ENCODE measurements at places on chromosomes 3 and 15.

DNA sequence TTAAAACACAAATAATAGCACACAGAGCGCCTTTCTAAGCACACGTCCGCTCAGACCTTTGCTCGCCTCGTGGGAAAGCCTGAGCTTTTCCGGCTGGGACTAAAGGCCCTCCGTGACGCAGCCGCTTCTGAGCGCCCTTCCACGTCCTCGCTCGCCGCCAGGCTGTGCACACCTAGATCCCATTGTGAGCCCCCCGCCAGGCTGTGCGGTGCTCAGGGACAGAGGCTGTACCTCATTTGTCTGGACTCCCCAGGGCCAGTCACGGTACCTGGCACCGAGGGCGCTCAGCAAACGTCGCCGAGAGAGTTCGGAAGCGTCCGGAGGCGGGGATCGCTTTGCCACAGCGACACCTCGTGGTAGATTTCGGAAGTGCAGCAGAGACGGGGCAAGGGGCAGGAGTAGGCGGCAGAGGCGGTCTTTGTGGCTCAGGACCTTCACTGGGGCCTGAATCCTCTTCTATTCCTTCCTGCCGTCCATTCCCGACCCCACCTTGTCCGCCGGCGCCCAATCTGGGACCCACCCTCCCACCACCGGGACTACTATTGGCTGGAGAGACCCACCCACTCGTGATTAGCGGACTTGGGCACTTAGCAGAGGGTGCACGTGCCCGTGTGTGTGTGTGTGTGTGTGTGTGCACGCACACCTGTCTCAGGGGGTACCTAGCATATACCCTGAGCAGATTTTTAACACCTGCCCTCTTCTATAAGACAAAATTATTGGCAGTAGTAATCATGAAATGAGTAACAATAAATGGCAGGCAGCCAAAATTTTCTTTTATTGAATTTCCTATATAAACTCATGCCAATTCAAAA is 65.6 kb downstream of the RHCG start:
- peak; percentile 82 for DNase-seq

DNA sequence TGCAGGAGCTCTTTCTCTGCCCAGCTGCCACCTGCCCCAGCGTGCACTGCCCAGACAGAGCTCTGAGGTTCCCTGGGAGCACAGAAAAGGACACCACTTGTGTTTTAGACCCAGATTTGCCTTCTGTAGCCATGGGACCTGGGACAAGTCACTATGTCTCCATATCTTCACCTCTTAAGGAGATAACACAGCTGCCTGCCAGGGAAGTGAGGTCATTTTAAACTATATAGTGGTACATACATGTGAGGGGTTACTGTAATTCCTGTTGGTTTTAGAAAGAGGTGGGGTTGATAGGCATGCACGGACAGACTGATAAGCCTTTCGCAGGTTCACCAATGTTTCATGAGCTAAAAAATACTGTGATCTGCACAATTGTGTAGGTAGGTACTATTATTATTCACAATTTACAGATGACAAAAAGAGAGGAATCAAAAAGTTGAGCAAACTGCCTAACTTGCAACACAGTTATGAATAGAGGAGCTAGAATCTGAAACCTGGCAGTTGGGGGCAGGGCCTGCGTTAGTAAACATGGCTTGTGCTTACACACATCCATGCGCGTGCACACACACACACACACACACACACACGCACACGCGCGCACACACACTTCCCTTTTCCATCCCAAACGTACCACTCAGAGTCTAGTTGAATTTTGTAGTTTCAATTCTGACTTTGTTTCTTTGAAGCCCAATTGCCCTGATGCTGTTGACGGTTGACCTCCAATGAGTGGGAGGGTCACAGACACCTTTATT is 193.6 kb downstream of the FAM43A start:
- no peak for DNase-seq

DNA sequence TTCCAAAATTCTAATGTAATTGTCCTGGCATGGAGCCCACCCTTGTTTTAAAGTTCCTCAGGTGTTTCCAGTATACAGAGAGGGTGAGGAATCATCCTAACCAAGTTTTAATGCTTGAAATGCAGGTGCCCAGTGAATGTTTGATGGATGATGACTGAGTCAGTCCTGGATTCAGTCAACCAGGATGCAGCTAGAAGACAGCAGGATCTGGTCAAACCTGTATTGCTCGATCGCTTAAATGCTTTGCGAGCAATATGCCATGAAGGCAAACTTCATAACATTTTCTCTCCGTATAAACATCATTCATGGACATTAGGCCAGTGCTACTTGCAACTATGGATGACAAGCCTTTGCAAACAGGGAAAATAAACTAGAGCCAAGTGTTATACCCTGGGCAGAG is 591.2 kb downstream of the RSL24D1 start:
- DNase-seq = no peak

DNA sequence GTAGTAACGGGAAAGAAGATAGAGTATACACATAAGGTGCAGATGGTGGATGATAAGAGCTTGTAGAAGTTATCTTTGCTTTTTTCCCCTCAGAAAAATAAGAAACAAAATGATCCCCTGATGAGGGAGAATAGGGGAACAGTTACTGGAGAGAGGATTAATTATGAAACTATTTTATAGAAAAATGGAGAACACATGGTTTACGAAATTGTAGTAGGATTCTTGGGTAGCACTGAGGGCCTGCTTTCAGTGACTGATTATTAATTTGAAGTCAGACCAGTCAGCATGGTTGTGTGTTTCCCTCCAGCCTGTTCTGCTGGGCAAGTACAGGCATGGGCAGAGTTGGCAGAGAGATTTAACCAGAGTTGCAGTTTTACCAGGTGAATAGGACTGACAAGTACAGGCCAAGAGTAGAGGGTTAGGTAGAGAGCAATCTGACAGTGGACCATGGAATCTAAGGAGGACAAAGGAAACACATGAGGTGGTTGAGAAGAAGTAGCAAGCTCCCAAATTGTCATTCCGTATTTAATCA is 5.9 kb downstream of the SLC49A4 start:
- no peak for DNase-seq

GRCh38 chr3:57154470-57155309 is 10.5 kb downstream of the IL17RD start:
- DNase-seq = no peak

DNA sequence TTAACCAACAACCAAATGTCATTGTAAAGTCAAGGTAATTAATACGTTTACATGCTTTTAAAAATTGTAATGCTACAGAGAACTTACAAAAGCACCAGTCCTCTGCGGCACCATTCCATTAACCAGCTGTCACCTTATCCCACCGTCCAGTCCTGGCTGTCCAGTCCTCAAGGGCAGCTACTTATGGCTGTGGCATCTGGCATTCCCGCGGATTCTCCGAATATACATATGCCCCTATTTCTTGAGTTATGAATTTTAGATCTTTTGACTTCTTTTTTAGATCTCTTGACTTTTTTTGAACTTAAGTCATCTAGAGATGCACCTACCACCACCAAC is 382 bp upstream of the POMGNT2 start:
- DNase-seq = no peak

GRCh38 chr15:68638953-68639515 is 60.2 kb downstream of the CORO2B start:
- no peak for DNase-seq

- DNase-seq = peak; percentile 0
Observed at GRCh38 chr15:77029166-77030047, 34.5 kb downstream of the PSTPIP1 start.

DNA sequence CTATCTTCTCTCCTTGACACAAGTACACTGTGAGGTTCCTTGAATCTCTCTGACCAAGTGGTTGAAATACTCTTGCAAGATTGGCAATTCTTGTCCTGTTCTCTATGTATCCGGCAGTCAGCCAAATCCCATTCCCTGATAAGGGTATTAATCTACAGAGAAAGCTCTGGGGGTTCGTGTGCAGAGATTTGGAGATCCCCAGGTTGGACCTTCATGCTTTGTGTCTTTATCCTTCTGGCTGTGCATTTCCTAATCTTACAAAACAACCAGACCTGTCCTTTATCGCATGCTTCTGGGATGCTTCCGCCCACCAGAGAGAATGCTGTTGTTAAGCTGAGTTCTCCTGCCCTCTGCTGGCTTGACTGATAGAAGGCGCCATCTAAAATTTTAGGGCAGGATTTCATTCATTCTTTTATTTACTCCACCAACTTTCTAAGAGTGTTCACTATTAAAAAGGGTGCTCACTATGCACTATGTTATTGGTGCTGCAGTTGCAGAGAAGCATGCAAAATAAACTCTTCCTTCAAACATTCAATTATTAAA is 8.6 kb upstream of the SST start:
- no peak for DNase-seq

DNA sequence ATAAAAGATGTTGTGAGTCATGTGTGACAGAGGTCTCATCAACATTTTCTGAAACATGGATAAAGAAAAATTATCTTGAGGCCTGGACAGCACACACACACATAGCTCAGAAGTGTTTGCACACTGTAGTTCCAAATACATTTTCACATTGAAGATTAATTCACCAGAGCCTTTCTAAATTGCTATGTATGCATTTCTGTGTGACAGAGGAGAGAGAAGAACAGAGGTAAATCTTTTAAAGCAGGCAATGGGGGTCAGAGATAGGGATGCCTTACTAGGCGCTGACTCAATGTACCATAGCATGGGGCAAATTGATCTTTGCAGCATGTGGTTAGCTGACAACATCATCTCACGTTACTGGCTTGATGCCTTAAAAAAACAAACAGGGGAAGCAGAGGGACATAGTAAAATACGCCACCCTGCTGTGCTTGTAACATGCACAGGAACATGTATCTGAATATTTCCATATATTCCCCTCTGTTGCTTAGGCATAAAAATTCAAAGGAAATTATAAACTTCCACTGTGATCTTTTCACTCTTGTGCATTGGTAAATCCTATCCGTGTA is 7.7 kb downstream of the POU1F1 start:
- no peak for DNase-seq

- no peak for DNase-seq
Observed at GRCh38 chr3:154022606-154023005, 98.6 kb upstream of the ARHGEF26 start.

DNA sequence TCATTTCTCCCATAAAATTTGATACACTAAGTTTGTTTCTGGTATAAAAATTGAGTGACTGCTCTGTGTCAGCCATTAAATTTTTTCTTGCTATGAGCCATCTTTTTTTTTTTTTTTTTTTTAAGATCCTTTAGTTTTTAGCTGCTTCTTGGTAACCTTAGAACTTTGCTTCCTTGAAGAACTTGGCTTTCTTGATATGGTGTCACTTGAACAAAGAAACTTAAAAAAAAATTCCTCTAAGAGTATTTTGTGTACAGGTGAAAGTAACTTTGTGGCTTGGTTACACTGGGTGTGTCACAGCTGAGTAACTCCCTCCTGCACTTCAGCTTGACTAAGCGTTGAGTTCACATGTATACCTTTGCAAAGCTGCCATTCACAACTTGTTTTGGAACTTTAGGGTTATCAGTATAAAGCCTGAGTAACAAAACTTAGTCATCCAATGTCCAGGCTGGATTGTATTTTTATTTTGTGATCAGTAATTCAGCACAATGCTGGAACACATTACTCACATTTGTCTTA is 6.5 kb downstream of the CHD2 start:
- peak; percentile 59 for DNase-seq

Data from CD8-positive, alpha-beta memory T cell (primary cell).